Vagina (tissue), 2 donors: ENCODE measurements at places on chromosomes 16 and 17.

DNA sequence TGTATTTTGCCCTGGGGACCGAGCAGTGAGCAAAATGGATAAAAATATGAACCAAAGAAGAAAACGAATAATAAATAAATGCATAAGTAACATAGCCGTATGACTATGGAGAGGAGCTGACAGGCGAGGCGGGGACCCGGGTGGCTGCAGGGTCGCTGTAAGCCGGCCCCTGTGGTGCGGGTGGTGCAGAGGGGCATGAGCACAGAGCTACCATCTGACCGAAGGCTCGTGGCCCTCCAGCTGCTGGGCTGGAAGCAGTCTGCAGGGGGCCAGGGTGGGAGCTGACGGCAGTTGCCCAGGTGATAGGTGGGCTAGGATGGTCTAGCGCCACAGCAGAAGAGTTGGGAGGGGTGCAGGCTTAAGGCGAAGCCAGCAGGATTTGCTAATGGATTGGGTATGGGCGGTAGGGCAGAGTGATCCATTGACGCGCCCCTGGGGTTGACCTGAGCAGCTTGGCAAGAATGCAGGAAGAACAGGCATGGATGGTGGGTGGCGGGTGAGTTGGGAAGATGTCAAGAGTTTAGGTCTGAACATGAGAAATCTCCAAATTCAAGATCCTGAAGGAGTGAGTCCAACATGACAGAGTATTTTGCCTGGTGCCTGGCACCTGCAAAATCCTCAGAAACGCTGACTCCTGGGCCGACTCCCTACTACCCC lies 228.0 kb downstream of the FOXL1 start:
- H3K4me1 ChIP-seq: no peaks in the 10 kb centered on the region
- no peak for DNase-seq
- H3K27me3 ChIP-seq: no peaks in the 10 kb centered on the region

DNA sequence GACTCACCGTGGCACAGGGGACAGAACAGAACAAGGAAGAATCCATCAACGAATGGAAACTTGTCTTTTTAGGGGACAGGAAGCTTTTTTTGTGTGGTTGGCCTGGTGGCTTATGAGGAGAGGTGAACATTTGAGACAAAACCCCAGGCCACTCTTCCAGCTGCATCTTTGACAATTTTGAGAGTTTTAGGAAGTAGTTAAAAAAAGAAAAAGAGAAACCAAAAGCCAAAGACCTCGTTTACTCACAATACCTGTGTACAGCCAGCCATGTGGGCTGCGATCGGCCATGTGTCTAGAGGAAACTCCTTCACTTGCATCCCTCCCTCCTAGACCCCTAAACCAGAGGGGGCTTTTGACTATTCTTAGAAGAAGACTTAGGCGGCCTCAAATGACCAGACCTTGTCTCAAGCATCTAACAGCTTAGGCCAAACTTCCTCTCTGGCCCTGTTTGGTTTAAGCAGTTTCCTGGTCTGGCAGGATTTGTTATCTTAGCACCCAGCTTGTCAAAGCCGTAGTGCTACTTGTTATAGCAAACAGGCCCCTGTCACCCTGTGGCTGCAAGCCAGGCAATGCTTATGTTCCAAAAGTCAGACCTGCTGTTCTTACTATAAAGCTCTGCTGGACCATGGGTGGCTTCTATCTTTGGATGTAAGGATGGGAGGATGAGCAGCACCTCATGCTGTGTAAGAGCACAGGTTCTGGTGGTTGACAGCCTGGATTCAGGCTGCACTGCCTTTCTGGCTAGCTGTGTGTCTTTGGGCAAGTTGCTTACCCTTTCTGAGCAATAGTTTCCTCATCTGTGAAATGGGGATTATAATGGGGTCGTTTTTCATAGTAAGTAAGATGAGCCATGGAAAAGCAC lies 17.7 kb downstream of the KSR1 start:
- H3K27me3 ChIP-seq: no peaks in the 10 kb centered on the region
- H3K4me3 ChIP-seq: no peak overlapping the region
- H3K27ac ChIP-seq: no peak overlapping the region

DNA sequence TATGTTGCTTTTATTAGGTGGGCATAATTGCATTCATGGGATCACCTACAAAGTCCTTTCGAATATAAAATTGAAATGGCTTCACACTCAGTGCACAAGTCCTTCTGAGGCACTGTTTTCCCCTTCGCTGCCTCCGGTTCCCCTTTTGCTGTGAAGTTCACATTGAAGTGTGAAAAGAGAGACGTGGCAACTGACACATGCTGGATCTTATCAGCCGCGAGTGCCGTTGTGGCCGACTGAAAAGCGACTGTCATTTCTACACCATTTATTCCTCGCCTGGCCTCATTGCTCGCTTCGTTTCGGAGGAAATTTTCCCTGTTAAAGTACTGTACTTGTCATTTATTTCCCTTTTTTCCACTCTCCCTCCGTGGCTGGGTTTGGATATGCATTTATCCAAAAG lies 423.5 kb downstream of the MAF start:
- H3K36me3 ChIP-seq: no peaks in the 10 kb centered on the region
- H3K4me1 ChIP-seq: no peaks in the 10 kb centered on the region
- H3K27ac ChIP-seq: no peak overlapping the region
- no peak overlapping the region for H3K4me3 ChIP-seq
- no peaks in the 10 kb centered on the region for H3K27me3 ChIP-seq

GRCh38 chr17:51056813-51057510 lies 63.7 kb downstream of the SPAG9 start:
- H3K36me3 ChIP-seq: no peaks in the 10 kb centered on the region
- peak overlapping the region; percentile 45 for H3K27ac ChIP-seq
- no peak for DNase-seq
- H3K27me3 ChIP-seq: no peaks in the 10 kb centered on the region

GRCh38 chr17:69179227-69179952 lies 37.7 kb upstream of the ABCA6 start:
- H3K27me3 ChIP-seq: no peaks in the 10 kb centered on the region
- H3K4me3 ChIP-seq: no peak overlapping the region
- H3K27ac ChIP-seq: no peak overlapping the region
- H3K4me1 ChIP-seq: no peaks in the 10 kb centered on the region
- H3K36me3 ChIP-seq: no peaks in the 10 kb centered on the region
- DNase-seq: no peak
